ENCODE measurements at places on chromosomes 5 and 9.

GRCh38 chr5:156497804-156498208 is 170.8 kb downstream of the SGCD start:
- DNase-seq: no peak

DNA sequence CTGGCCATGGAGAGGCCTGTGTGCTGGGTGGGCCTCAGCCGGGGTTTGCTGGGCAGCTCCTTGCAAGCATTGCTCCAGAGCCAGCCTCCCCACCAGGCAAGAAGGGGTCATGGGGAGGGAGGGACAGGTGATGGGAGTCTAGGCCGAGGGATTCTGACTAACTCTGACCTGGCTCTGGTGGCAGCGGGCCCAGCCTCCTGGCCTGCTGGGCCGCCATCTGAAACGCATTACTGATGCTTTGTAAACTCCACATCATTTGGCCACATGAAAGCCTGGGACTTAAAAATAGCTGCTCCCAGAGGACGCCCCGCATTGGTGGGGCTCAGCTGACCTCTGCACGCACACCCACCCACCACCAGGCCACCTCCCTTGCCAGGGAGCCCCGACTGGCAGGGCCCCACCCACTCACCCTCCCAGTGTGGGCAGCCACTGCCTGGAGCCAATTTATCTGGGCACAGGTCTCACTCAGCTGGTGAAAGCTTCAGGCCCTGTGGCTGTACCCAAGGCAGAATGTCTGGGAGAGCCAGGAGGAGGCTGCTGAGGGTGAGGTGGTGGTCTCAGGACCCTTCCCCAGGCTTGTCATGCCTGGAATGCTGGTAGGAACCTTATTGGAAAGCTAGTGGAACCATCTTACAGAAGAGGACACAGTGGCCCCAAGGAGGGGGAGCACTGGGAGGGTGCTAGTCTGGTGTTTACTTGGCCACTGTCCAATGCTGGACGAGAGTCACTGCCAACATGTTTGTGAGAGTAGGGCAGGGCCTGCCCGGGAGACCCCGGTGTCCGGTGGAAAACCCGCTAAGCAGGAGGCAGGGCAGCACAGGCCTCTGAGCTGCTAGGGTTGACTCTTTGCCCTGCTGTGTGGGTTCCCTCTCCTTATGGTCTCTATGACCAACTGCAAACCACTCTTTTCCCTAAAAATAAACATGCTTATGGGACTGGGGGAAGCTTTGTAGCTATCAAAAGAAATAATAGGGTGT is 10.8 kb downstream of the TCF7 start:
- no peak for DNase-seq

DNA sequence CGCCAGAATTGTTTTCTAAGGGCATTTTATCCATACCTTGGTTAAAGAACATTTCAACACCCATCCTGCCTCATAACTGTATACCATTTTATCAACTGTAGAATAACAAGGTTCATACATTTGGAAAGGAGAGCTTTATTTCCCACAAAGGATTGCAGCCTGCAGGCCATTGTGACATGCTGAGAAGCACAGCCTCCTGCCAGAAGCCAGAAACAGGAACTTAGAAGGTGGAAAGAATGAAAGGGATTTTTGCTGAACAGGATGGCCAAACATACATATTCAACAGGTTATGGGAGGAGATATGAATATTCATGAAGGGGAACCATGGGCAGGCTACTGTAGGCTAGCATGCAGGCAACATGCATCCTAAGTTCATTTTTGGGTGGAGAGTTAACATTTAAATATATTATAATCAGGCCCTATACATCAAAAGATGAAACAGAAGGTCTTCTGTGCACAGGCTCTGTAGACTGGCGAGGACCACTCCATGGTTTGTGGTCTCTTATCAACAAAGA is 59.9 kb upstream of the DIRAS2 start:
- no peak for DNase-seq

- DNase-seq: no peak
These were observed 27.8 kb upstream of the TNFSF8 start for GRCh38 chr9:114958021-114958843.

GRCh38 chr9:94931740-94932139 is 205.2 kb downstream of the AOPEP start:
- DNase-seq: no peak

- no peak for DNase-seq
These were observed 295.2 kb downstream of the ADGRV1 start for GRCh38 chr5:90853750-90854149.

- no peak for DNase-seq
These were observed 313.5 kb downstream of the PRDM9 start for GRCh38 chr5:23820765-23821471.

DNA sequence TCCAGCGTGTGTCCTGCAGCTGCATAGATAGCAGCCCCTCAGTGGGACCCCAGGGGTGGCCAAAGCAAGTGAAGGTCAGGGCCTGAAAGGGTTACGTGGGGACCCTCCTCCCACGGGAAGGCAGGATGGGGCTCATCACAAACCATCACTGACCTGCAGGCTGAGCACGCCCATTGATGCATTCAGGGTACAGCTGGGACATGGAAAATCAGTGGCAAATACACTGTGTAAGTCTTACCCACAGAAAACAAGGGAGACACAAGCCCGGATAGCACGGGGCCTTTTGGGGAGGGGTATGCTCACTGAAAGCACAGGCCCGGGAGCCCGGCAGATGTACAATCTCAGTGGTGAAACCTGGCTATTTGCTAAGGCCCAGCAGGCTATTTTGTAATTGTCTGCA is 49.1 kb downstream of the SEMA4D start:
- DNase-seq: no peak

GRCh38 chr5:59790376-59790775 is 103.2 kb downstream of the PDE4D start:
- no peak for DNase-seq

GRCh38 chr5:172941067-172941516 is 18.1 kb upstream of the RPL26L1 start:
- DNase-seq: no peak

DNA sequence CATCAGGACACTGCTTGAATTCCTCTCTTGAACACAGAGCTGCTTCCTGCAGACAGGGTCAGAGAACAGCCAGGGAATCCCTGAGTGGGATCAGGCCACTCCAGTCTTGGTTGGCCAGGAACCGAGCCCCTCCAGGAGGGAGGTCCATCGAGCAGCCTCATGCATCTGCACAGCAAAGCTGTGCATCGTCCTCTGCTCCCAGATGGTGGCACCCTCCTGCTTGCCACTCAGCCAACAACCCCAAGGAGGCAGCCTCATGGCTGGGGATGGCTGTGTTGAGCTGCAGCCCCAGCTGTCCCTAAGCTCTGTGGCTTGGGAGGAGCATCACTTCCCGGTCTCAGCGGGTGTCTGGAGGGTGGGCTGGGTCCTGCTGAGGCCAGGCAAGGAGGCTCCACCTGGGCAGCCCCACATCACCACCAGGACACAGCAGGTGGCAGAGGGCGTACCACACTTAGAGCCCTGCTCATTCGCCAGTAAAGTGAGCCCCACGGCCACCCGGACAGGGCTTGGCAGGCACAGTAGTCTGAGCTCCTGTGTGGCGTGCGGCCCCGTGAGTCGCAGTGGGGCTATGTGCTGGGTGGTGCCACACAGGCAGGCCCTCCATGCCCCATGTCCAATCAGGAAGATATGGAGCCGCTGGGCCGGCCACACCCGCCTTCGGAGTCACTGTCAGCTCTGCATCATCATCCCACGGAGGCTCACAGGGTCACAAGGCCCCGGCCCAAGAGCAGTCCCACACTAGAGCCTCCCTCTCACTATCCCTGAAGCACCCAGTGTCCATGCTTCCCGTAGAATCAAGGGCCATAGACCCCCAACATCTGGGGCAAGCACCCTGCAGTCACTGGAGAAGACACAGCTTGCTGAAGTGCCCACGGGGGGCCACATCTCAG is 11.9 kb downstream of the LPCAT1 start:
- no peak for DNase-seq

DNA sequence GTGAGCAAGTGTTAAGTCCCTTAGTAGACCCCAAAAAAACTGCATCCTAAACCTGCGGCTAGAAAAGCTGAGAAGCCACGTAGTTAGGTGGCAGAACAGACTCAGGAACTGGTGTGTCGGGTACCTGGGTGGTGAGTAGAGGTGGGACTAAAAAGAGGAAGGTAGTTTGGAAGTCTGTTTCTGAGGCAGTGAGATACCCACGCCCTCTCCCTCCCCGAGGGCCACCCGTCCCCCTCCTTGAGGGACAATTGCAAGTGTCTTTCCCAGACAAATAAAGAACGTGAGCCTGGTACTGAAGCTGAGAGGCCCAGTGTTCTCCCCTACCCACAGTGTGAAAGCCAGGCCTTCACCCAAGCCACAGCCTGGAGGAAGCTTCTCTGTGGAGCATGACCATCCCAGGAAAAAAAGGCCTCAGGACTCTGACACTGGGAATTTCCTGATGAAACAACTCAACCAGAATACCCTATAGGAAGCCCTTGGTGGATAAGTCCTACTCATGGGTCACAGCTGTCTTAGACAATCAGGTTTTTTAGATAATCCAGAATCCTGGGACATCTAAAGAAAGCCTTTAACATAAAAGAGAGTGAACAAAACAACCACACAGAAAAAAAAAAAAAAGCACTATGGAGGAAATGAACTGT is 7.0 kb upstream of the CD74 start:
- no peak for DNase-seq

DNA sequence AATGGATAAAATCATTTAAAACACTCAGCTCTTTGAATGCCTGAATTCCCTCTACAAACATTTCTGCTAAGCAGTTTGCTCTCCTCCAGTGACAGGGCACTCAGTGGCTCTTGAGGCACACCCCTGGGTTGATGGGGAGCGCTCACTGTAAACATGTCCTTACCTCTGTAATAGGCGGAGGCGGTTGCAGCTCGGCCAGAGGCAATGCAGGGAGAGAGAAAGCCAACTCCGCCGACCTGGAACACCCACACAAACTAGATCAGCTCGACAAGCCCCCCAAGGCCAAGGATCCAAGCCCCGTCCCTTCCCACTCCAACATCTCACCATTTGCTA is 329 bp downstream of the CDC23 start:
- DNase-seq: no peak

DNA sequence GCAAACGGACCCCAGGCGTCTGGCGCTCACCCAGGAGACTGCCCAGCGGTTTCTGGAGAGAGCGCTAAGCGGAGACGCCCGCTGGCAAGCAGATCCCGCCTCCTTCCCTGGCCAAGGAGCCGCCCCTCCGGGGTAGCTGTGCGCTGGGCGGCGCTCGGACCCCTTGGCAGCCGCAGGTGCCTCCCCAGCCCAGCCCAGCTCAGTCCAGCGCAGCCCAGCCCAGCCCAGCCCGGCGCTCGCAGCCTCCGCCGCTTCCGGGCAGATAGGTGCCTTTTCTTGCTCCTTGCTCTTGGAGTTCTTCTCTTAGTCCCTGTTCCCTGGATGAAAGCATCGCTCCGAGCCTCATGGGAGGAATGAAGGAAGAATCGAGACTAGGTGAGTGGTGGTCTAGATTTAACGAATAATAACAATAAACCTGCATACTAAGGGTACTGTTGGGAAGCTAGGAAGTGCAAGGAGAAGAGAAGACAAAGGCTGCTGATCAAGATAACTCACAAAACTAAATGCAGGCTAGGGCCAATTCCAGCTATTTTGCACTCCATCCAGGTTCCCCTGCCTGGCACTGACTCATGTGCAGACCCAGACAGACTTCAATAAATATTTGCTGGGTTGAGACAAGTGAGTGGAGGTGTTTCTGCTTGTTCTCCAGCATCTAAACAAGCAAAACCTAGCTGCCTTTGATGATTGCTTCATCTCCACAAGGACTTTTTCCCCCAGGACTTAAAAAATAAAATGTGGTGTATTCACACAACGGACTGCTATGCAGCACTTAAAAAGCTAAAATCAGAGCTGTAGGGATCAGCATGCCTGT is at the start of gene STK32A:
TSS of gene STK32A (plus strand) at position 202 of the 811 bp plus-strand sequence. CDS start 4,609 bp downstream, outside the sequence.
- DNase-seq: no peak

DNA sequence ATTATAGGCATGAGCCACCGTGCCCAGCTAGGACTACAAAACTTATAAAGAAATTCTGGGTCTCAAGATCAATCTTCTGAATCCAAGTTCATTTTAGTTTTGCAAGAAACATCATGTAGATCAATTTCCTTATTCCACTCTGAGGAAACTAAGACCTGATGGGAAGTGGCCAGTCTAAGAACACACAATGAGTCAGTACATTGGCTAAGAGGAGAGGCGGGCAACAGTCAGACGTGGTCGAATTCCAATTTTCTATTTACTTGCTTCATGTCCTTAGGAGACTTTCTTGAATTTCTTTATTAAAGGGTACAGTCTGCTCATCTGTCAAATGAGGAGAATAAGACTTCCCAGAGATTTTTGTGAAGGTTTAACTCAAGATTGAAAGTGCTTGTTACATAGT is 432.1 kb upstream of the BRINP1 start:
- DNase-seq: no peak

DNA sequence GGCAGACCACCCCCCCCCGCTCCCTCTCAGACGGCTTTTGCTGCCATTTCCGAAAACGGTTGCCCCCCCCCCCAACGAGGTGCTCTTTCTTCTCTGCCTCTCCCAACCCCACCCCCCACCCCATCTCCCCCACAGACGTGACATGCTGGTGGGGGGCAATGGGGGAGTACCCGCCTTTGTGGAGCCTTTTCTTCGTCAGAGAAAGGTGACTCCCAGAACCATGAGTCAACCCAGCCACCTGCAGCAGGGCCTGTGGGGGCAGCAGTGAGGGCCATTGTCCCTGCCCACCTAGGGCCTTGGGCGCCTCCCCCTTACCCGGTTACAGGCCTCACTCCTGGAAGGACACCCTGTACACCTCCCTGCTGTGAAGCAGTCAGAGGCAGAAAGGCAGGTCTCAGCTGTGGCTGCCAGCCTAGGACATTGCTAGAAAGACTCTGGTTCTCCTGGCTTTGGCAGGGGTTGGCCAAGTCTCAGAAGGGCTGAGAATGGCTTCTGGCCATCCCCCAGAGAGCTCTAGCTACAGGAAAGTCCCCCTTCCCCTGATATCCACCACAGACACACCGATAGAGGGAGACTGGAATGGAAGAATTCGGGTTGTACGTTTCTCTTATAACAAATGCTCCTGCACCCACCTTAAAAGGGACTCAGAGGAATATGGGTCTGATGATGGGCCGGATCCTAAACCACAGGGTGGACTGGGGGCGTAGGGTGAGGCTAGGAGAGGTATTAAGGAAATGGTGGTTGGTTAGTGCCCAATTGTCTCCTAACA is 2.2 kb downstream of the DNAJB5 start:
- DNase-seq: no peak

DNA sequence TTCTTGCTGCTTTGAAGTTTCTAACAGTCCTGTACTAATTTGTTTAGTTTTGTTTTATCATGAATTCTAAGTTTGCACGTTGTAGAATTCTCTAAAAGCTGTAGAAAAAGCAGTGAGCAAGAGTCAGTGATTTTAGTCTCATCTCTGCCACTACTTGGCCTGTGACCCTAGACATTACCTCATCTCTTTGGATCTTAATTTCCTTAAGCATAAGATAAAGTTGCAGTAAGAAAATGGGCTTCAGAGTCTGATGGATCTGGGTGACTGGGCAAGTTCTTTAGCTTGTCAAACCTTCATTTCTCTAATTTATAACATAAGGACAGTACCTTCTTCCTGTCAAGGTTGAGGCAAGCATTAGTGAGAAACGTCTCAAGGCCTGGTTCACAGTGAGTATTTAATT is 247.9 kb downstream of the DMRT2 start:
- DNase-seq: no peak

- no peak for DNase-seq
These were observed 278.9 kb upstream of the CD180 start for GRCh38 chr5:67475489-67475888.

Measured in activated T-cell treated with anti-CD3 and anti-CD28 coated beads for 1 hour (primary cell).